NCI-H1436 treated with DMSO at 0.1 percent for 48 hours (cell line): ENCODE measurements at places on chromosomes 7 and 10.

DNA sequence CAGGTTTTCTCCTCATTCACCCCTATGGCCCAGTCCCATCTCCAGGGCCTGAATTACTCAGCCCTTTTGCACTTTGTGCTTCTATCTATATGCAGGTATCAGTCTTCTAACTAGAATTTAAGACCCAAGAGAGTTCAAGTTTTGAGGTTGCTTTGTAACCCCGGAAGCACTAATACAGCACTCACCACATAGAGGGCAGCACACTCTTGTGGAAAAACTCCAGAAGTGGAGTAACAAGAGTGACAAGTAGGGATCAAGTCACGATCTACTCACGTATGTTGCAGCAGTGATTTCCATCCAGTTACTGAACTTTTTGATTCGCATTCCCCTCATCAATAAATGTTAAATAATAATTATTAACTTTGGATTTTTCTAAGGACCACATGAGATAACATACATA lies 151.0 kb downstream of the CHCHD3 start:
- DNase-seq = no peak

GRCh38 chr7:4235596-4235995 lies 446.5 kb upstream of the FOXK1 start:
- DNase-seq = no peak

- DNase-seq = no peak
Measured at GRCh38 chr7:18521945-18522566, 26.5 kb downstream of the HDAC9 start.

DNA sequence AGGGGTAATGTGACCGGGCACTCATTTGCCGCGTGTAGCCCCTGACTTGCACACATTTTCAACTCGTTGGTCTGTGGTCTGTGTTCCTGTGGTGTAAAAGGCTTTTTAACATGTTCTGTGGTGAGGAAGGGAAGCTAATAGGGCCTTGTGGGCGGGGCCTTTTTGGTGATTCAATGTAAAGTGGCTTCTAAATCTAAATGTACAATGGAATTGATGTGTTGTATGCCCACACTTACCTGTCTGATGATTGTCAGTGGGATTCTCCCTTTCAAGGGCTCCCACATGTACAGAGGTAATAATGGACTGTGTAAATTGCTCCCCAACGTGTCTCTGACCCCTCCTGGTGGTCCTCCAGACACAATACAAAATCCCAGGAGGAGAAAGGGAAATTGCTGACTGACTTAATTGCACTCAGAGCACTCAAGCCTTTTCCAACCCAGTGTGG lies 43.1 kb upstream of the GATAD1 start:
- no peak for DNase-seq
